ENCODE measurements at places on chromosomes 4 and X.

DNA sequence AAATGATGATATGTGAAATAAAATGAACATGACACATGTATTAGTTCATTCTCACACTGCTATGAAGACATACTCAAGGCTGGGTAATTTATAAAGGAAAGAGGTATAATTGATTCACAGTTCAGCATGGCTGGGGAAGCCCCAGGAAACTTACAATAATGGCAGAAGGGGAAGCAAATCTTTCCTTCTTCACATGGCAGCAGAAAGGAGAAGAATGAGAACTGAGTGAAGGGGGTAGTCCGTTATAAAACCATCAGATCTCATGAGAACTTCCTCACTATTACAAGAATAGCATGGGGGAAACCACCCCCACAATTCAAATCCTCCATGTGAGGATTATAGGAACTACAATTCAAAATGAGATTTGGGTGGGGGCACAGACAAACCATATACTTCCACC lies 243.9 kb upstream of the GYPA start:
- no peak for DNase-seq

DNA sequence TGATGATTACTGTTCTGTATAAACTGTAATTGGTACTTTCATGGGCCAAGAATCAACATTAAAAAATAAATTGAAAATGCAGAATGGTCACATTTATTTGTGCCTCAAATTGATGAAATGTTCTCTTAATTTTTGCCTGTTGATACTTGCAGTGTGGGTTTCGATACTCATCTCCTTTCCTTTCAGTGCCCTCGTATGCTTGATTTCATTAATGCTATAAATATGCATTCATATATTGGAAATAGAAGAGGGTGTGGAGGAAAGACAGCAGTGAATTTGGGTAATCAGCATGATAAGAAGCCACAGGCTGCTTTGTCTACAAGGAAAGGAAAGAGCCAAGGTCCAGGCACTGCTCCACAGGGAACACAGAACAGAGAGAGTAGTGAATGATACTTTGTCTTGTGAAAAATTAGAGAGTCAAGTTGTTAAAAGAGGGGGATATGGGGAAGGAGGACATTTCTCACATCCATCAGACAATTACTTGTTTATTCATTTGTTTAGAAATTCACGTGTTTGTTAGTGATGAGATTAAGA lies 1.0 kb upstream of the DDX60 start:
- no peak for DNase-seq

- DNase-seq, result peak; percentile 39
These were observed 15.8 kb downstream of the ZCCHC12 start for GRCh38 chrX:118839334-118839958.

DNA sequence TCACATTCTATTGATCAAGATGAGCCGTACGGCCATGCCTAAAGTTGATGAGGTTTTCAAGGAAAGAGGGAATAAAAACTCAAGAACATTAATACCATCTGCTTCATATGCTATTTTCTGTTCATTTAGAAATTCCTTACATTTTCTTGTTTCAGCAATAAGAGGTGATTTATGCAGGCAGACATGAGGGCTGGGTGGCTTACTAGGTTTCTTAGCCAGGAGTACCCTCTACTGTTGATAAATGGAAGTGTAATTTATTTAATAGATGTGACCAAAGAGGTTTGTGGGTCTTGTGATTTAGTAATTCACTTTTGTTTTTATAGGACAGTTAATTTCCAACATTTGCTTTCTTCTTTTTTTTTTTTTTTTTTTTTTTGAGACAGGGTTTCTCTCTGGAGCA lies 6.4 kb upstream of the SMIM9 start:
- no peak for DNase-seq

DNA sequence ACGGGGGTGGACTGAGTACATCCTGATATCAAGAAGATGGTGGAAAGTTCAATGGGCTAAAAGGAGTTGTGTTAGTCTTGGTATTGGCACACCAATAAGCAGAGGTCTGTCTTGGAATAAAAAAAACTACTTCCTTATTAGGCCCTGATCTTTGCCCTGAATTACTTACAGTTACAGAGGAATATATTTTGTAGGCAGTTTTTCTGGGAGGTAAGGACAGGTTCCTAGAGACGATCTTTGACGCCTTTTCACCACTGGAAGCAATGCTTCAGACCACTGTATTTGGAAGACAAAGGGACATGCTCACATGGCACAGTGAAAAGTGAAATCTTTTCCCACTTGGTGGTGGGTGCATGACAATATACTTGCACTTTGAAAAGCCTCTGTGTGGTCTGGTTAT lies 618 bp upstream of the XK start:
- no peak for DNase-seq

- no peak for DNase-seq
These were observed 197.1 kb downstream of the PALLD start for GRCh38 chr4:168693750-168694490.

DNA sequence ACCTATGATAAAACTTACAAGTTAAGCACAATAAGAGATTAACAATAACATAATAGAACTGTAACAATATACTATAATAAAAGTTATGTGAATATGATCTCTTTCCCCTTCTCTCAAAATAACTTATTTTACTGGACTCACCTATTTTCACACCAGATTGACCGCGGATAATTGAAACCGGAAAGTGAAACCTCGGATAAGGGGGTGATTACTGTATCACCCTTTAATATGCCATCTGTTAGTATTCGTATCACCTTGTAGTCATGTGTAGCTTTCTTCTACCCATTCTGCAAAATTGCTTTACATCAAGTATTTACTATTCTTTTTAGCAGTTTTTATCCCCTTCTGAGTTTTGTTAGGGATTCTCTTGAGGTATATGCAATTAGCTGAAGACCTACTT lies 1.8 kb downstream of the SPCS3 start:
- no peak for DNase-seq

- no peak for DNase-seq
These were observed 1.2 kb upstream of the ZNF827 start for GRCh38 chr4:145939856-145940255.

GRCh38 chr4:188372058-188372457 lies 232.8 kb downstream of the TRIML1 start:
- DNase-seq, result no peak

GRCh38 chr4:110449947-110450346 lies 26.0 kb upstream of the ENPEP start:
- no peak for DNase-seq

DNA sequence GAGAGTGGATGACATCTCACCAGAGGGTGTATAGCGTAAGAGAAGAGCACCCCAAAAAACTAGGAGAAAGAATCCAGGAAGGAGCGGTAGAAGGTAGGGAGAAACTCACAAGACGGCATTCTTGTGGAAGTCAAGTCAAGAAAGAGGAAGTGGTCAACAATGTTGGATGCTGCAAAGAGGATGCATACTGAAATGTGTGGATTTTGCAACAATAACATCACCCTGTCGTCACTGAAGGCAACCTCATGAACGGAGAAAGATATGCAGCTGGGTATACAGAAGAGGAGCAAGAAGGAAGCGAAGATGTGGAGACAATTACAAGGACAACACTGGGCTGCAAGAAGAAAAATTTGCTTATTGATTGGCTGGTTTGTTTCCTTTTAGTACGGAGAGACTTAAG lies 11.4 kb upstream of the TAPT1 start:
- DNase-seq, result no peak

GRCh38 chrX:41599507-41599906 lies 89.3 kb upstream of the GPR34 start:
- no peak for DNase-seq

DNA sequence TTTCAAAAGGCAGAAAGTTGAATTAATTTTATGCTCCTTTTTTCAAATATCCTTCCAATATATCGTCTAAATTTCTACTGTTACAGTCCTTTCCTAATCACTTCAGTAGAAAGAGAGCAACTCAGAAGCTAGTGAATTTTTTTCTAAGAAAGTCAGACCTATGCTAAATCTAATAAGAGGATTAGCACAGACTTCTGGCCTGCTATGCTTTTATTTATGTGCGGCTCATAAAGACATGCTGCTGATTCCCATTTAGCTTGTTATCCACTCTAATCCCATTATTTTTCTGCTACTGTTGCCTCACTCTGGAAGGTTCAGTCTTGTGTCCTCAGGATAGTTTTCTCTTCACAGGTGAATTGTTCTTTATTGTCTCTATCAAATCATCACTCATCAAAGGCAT lies 473.5 kb upstream of the FAM241A start:
- DNase-seq, result no peak

- DNase-seq, result no peak
These were observed 77.7 kb downstream of the ZNF827 start for GRCh38 chr4:145860897-145861296.

DNA sequence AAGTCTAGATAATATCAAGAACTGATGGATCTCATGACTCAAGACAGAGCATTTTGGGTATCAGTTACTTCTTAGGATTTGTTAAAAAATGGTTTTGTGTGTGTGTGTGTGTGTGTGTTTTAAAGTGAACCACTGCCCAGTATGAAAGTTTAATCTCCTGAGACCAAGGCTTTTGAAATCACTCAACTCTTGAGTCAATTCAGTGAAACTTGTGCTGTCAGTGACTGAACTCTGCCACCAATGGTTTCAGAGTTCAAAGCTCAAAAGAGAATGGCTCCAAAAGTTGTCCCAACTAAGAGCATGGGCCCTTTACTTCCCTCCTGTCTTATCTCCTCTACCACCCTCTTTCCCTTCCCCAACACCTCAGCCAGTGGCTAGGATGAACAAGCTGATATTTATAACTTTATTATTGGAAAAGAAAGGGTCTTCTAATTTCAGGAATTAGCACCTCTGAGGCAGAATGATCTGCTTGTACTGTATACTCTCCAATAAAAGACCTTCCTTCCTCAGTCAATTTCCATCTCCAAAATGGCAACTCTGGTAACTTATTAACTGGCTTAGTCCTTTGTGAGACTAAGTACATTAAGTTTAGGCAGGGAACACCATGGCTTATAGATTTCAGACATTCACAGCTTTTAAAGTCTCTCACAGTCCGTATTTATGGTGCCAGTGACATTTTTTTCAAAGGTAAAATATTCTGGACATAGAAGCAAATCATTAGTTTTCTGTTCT lies 152.2 kb downstream of the REPS2 start:
- no peak for DNase-seq

DNA sequence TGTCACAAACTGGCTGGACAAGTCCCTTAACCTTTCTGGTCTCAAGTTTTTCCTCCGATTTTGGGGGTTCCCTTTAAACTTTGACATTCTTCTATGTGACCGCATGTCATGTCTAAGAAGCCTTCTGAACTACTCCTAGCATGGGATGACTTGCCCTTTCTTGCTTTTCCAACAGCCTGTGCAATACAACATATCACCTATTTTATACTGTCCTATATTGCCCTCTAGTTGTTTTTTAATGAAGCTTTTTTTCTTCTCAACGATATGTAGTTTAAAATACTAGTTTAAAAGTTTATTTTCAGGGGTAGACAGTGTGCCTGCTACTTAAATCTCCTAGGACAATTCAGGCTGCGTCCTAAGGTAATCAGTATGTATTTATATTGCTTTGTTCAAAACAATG lies 1.0 kb upstream of the IGBP1 start:
- no peak for DNase-seq

DNA sequence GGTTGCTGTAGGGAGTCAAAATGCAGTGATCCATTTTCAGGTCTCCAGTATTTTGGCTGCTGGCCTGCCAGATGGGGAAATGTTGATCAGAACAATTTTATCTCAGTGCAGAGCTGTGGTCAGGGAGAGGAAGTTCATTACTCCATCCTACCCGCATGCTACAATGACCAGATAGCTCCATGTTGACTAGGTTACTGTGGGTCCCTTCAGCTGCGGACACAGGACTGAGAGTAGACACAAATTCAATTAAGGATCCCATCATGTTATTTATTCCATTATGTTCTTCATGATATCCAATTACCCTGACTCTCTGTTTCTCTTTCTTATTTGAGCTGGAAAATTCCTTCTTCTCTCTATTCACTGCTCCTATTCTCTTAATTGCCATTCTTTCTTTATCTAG lies 16.3 kb downstream of the SYNPO2 start:
- DNase-seq, result no peak

- no peak for DNase-seq
These were observed 11.8 kb downstream of the MOB1B start for GRCh38 chr4:70914000-70914399.

DNA sequence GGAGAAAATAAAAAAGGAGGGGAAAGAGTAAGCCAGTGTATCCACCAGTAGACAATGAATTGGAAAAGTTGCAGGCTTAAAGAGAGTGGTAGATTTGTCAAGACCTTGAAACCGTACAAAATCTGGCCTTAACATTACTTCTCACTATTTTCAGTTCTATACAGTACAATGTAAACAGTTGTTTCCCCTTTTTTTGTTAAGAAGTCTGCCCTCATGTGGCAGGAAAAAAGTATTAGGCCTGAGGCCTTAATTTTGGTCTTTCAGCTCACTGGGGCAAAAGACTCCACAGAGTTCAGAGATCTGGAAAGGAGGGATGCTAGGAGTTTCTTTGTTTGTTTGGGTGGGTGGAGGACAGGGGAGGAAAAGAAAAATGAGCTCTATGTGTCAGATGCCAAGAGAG lies 92.8 kb upstream of the CCDC160 start:
- DNase-seq, result no peak

DNA sequence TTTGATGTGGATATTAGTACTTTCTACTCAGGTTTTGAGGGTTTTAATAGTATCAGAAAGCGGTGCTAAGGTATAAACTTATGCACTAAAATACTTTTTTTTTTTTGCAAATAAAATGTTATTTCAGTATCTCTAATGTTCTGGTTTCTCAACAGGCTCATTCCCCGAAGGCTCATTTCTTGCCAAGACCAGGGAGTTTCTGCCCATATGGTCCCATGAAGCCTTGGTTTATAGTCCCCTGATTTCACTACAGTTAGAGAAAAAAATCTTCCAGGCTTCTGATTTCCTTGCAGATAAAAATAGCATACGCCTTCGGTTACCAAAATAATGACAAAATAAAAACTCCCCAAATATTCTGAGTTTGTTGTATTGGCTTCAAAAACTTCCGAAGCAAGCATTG lies 814.2 kb upstream of the PABPC4L start:
- no peak for DNase-seq

- DNase-seq, result no peak
These were observed 101.1 kb downstream of the ADGRL3 start for GRCh38 chr4:61301271-61301670.

DNA sequence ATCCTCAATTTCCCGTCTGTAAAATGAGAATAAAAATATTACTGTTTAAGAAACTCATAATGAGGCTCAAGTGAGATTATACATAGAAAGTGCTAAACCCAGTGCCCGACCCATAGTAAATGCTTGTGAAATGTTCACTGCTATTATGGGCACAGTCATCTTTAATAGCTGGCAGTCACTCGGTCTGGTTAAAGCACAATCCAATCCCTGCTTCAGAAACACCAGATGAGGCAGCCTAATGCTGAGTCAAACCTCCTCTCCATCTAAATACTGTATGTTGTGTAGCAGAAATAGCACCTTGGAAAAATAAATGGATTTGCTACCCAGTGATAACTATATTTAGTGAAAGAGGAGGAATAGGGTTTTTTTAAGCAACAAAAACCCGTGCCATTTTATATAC lies 14.5 kb downstream of the EVC2 start:
- DNase-seq, result no peak
